ENCODE measurements at places on chromosomes 2 and 18. TPM values are rescaled to one million over a fixed set of nuclear protein-coding genes. Genes with fewer than 3 reads are reported as not detected.

DNA sequence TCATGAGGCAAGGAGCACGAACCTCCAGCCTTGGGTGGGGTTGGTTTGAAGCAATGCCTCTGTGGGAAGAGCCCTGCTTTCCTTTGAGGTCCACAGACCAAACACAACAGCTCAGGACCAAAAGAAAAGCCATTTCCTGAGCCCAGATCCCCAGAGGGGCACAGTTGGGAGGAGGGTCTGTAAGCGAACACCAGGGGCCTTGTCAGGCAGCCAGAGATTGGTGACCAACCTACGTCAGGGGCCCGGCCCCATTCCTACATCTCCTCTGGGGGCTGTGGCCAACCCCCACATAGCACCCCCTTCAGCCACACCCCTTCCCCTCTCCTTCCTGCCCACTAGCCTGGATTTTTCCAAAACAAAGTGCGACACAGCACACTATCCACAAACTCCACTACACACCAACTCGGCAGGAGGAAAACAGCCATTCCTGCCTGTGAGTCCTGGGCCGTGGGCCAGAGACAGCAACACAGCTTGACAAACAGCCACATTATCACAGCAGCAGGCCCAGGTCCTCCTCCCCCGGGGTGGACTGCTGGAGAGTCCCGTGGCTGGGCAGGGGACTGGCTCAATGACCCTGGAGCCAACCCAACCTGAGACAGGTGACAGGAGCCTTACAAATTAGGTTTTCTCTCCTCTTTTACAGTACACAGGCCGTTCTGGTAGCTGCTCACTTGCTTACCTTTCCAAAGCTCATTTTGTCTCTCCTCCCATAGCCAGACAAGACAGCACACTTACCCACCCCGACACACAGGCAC, 98.8 kb downstream of the TNS1 start:
- DNase-seq: no peak

DNA sequence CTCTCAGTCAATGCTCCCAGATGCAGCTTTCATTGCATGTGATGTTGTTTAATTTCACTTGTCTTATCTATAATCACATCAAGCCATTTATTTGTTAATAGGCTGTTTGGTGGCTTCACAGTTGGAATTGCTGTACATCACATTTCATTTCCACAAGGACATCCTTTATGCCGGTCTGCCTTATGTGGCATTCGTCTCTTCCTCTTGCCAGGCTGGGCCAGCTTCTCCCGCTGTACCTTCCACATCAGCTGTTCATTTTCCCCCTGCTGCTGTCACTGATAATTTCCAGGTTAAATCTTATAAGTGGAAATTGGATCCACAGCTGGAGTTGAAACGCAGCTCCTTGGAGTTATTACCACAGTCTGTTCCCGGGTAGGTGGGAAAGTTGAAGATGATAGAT, 110.6 kb downstream of the DPP10 start:
- DNase-seq: no peak

- DNase-seq: no peak
Measured at GRCh38 chr2:160651416-160652200, 158.0 kb upstream of the RBMS1 start.

DNA sequence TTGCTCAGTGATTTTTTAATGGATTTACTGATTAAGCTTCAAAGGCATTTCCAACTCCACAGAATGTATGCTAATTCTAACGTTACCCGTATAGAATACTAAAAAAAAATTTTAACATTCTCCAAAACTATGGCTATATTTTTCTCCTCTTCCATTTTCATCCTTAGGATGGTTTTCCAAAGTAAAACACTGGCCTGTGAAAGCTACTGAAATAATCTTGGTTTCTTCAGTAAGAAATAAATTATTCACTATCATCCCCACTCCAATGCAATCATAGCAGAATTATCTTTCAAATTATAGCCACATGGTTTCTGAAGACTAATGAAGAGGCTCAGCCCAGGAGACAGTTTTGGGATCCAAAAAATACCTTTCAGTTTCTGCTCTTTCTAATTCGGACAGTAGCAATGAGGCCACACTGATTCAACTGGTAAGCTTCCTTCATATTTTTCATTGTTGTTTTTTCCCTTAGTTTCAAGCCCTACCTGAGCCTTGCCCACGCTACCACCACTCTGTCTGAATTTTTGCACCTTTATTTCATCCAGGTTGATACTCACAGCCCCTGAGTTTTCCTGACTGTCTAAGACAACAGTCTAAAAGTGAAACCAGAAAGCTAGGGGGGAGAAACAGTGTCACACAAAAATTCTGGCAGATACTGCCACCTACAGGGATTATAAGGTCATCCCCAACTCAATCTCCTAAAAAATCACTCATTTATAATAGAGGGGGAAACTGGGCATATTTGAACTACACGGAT, 887.9 kb downstream of the NRXN1 start:
- peak; percentile 8 for DNase-seq

GRCh38 chr18:67590571-67591141, 74.1 kb upstream of the DSEL start:
- DNase-seq: no peak

DNA sequence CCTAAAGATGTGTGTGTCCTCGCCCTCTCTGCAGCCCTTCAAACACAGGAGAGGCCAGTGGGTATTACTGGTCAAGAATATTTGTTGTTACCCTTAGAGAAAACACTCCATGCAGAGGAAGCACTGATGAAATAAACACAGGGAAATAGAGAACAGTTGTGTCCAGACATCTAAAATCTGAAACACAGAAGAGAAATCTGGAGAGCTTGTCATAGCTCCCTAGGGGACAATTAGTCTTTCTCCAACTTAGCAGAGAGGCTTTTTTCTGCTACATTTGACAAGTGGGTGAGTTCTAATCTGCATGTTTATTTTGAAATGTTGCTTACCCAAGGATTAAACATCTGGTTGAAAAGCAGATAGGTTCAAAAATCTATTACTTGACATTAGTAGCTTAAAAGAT, 190.1 kb downstream of the CTNNA2 start:
- DNase-seq: no peak

DNA sequence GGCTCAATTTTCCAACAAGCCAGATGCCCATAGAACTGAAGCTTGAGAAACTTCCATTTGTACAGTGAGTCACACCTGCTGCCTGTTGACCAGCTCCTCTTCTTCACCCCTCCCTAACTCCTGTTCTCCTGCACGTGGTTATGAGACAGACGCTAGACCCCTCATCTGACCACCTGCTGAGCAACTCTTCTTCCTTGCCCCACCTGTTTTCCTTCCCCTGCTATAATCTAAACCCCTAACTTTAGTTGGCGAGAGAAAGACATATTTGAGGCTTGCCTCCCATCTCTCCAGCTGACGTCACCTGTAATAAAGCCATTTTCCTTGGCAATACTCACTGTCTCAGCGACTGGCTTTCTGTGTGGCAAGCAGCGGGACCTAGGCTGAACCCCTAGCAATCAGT, 22.3 kb upstream of the ITM2C start:
- no peak for DNase-seq

DNA sequence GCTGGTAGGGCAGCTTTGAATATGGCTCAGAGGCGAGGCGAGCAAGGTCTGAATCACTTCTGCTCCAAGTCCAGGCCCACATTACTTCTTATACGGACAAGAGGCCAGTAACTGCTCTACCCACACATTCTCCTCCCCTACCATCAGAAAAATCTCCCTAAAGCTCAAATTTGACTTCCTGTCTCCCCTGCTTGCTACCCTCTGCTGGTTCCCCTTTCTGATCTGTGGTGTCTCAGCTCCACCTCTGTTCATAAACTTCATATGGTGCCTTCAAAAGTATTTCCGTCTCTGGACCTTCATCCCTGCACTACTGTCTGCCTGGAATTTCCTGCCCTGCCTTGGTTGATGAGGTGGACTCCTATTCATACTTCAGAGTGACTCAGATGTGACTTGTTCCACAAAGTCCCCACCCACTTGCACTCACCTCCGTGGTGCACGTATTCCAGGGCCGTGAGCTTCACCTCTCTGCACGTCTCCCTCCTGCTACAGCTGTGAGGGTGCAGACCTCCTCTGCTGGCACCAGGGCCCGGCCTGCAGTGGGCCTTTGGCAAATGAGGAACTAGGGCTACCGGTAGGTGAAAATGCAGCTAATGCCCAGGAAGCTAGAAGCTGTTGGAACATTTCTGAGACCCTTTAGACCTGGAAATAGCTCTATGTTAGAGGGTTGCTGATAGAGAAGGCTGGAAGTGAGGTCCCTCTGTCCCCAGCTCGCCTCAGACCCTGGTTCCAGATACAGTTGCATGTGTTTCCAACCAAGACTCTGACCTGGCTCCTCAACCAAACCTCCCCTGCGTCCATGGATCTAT, 24.6 kb upstream of the KCMF1 start:
- peak; percentile 83 for DNase-seq

DNA sequence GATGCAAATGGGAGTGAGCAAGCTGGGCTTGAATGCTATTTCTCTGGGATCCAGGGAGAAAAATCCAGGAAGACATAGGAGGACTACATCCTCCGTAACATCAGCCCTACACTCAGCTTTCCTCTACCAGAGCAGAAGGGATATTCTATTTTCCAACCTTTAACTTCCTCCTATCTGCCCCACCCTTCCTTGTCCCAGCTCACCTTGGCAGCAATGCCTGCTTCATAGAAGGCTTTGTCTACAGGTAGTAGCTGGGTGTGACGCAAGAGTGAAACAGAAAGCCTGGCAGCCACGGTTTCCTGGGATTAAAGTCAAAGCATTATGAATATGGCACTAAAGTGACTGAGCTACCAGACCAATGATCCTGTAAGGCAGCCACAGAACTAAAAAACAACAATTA, 3.9 kb downstream of the KRTCAP3 start:
- DNase-seq: no peak

GRCh38 chr2:130836501-130837174, at the start of gene ARHGEF4:
Gene ARHGEF4, plus strand, starts transcription at chr2:130836914. Its CDS starts 40 bp downstream, at chr2:130836954.
- peak; percentile 21 for DNase-seq

DNA sequence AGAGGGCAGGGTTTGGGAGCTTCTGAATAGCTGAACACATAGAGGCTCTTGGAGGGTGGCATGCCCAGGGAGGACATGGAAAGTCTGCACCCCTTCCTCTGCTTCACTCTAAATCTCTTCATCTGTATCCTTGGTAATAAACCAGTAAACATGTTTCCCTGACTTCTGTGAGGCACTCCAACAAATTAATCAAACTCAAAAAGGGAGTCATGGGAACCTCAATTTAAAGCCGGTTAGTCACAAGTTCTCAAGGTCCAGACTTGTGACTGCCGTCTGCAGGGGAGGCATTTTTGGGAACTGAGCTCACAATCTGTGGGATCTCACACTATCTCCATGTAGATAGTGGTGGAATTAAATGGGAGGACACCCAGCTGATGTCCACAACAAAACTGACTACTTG, 33.1 kb upstream of the STON1 start:
- no peak for DNase-seq

- no peak for DNase-seq
Measured at GRCh38 chr2:165746501-165746900, 47.5 kb downstream of the GALNT3 start.

DNA sequence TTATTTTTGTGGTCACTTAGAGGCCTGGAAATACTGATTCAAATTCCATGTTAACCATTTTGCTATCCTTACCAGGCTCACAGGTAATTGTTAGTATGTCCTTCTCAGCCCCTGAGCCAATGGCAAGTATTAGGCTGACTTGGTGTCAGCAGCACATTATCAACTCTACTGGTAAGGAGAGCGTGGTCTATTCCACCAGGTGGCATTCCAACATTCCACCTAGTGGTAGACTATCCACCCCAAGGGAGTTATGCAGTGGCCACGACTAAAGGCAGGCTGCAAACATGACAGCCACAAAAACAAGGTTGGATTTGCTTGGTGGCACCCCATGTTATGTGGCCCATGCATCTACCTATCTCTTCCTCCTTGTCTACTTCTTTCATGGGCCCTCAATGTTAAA, 31.8 kb upstream of the GCC2 start:
- no peak for DNase-seq

DNA sequence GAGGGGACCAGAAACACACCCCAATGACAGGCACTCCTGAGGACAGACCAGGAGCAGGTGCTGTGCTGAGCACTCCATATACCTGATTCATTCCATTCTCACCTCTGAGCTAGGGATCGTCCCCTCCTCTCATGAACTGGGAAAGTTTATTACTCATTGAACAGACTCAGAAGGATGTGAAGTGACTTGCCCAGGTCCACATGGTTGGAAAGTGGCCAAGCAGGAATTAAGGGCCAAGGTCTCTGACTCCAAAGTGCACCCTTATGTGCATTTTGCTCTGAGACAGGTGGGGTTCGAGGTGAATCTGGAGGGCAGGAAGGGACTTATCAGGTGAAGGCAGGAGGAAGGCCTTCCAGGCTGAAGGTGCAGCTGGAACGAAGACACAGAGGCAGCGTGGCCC, 25.1 kb upstream of the PLB1 start:
- DNase-seq: no peak

DNA sequence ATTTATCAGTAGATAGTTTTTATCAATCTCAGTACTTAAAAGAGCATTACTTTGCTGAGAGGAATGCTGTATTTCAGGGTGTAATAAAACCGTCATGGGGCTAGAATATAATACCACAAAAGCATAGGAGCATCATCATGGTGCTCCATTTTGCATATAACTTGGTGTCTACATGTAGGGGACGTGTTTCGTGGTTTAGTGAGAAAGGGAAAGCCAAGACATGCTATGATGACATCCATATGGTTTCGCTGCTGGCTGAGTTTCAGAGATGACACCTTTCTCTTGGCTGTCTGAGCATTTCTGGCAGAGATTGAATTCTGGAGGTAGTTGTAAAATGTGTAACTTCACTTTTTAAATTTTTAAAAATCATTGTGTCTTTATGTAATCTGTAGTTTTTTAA, 32.4 kb downstream of the WDR43 start:
- no peak for DNase-seq

DNA sequence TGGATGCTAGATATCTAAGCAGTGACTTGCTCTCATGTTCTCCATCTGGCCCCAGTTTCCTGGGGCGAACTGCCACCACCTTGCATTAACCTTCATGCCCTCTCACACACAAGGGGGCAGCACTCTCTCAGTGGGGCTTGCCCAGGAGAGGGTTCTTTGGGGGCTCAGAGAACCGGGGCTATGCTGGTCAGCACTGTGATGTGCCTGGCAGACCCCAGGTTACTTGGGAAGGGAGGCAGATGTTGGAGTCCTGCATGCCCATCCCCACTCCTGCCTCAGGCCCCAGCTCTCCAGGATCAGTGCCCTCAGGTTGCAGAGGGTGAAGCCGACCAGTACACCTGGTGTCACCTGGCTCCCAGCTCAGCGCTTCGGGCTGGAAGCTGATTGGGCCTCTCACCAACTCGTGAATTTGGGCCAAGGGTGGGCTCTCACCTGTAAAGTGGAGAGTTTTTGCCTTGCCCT, 396.2 kb upstream of the HS6ST1 start:
- DNase-seq: no peak

GRCh38 chr2:40786636-40787035, 334.7 kb upstream of the SLC8A1 start:
- DNase-seq: no peak

- DNase-seq: no peak
Measured at GRCh38 chr2:8307606-8308180, 374.2 kb upstream of the ID2 start.

CDK5R2 gene
- total RNA-seq: 0.12 TPM

NAPG gene
- 31.8 TPM for total RNA-seq

CAPN14 gene
- 6.0 TPM for total RNA-seq

RNMT gene
- total RNA-seq: 57.8 TPM

TDRD15 gene
- total RNA-seq: 1.1 TPM

CIB4 gene
- total RNA-seq: not detected

CCDC68 gene
- total RNA-seq: 0.34 TPM

All from B cell (primary cell).